ENCODE measurements at places on chromosomes 12 and 14.

DNA sequence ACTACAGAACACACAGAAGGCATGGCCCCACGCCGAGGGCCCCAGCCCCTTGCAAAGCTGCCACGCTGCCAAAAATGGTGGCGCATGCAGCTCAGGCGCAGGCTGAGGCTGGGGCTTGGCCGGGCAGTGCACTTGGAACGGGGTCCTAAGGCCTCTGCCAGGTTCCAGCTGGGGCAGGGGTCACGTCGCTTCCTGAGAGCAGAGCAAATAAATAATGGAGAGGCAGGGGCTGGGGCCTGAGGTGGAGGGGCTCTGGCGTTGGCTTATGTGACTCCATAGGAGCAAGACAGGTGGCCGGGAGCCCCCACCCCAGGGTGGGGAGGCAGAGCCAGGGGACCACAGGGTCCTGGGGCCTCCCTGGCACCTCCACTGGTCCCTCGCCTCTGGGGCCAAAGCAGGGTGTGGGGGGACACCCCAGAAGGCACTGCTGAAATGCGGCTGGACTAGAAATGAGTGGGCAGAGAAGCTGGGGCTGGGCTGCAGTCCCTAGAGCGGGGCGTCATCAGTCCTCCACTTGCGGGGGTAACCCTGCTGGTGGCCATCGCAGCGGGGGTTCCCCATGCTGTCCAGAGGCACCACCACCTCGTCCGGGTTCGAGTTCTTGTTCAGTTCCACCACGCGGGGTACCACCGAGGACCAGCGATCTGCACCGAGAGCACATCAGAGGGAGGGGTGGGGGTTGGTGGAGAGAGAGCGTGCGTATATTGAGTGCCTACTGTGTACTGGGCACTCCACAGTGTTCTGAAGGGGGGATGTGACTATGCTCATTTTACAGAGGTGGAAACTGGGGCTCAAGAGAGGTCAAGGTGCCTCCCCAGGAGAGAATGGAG lies 49.8 kb downstream of the TRPV4 start:
- DNase-seq: no peak

DNA sequence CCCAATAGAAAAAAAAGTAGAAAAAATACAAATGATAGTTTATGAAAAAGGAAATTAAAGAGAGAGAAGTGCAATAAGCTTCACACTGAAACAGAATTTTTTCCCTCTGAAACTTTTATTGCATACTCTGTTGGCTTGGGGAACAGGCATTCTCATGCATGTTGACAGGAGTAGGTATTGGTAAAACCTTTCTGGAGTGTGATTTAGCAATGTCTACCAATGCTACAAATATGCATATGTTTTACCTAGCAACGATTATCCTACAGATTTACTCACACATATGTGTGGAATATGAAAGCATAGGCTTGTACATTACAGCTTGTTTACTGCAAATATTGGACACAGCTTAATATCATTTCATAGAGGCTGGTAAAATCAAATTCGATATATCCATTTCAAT lies 125.7 kb upstream of the MYF6 start:
- no peak for DNase-seq

DNA sequence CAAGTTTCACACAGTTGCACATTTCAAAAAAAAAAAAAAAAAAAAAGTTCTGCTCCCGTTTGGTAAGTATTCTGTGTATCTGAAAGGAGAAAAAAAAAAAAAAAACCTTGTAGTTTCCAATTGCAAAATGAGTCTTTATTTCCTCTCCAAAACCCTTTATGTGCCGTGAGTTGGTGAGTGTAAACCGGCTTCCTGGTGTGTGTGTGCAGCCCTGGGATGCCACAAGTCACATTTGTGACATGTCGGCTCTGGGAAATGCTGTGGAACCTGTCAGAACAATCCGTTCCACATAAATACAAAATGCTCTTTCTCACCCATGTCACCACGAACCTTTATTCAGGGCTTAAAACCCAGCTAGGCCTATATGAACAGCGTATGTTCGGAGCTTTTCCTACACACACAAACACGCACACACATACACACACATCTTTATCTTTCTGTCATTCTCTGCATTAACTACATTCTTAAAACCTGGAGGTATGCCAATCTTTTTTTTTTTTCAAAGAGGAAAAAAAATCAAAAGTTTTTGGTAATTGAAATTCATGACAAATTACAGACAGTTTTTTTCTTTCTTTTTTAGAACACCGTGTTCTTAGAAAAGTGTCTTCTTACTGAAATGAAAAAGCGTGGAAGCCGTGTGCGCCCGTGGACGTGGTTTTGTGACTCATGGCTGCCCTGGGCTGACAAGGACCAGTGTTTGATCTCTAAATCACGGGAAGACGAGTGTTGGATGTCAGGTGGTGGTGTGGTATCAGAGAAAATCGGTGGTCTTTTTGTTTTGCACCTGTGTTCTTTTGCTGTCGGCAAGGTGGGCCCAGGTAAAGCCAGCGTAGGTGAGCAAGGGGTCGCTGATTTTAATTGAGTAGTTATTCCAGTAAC lies 612.0 kb downstream of the VRK1 start:
- no peak for DNase-seq

GRCh38 chr12:44526655-44527182 lies 349.4 kb downstream of the NELL2 start:
- no peak for DNase-seq
